ENCODE measurements at places on chromosomes 11 and 22. TPM values are rescaled to one million over a fixed set of nuclear protein-coding genes. Genes with fewer than 3 reads are reported as not detected.

The IGSF22 gene
- not detected for total RNA-seq

The ELFN2 gene
- total RNA-seq = 0.47 TPM

The LRRC32 gene
- total RNA-seq = 20.5 TPM

The C11orf91 gene
- total RNA-seq = 0.38 TPM

The C1QTNF4 gene
- total RNA-seq = 0.18 TPM

The NUDT8 gene
- 2.4 TPM for total RNA-seq

The TRPC6 gene
- total RNA-seq = not detected

The OR5P2 gene
- total RNA-seq = 0.09 TPM

The MRPL21 gene
- 75.7 TPM for total RNA-seq

The ACR gene
- 0.27 TPM for total RNA-seq

The KRTAP5-1 gene
- not detected for total RNA-seq

The SLC6A5 gene
- not detected for total RNA-seq

The APOL5 gene
- total RNA-seq = not detected

The KCNK7 gene
- 0.18 TPM for total RNA-seq

The CREB3L1 gene
- 8.3 TPM for total RNA-seq

The CEND1 gene
- under 0.01 TPM for total RNA-seq

The OR4P4 gene
- total RNA-seq = not detected

The GRK2 gene
- total RNA-seq = 34.3 TPM

The TNNT3 gene
- not detected for total RNA-seq

The DEPDC7 gene
- 0.56 TPM for total RNA-seq

The RHOG gene
- 15.6 TPM for total RNA-seq

The SDHAF2 gene
- total RNA-seq = 41.4 TPM

The CSF2RB gene
- total RNA-seq = 3.5 TPM

The DBX1 gene
- total RNA-seq = not detected

The OR5W2 gene
- not detected for total RNA-seq

The MIAT gene
- 0.27 TPM for total RNA-seq

The KCNQ1OT1 gene
- 0.81 TPM for total RNA-seq

The SLC35F2 gene
- total RNA-seq = 92.0 TPM

The OR5A1 gene
- not detected for total RNA-seq

Data from endothelial cell of coronary artery (primary cell).